ENCODE measurements at places on chromosomes 3 and 15.

- no peak for DNase-seq
Measured at GRCh38 chr3:42876940-42877720, 1.5 kb upstream of the CYP8B1 start.

DNA sequence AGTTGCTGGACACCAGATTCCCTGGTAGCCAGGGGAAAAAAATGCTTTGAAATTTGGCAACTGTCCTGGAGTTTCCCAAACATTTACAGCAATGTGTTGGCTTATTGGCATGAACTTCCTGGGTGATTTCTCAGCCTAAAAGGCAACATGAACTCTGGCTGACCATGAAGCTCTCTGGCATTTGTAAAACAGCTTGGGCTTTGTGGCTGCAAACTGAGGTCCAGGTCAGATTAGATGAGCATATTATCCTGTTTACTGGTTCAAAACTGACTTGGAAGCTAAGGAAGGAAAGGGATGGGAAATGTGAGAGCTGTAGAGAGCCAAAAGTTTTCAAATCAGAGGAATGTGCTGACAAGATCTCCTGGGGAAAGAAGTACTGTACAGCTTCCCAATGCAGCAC is 139.0 kb downstream of the P3H2 start:
- DNase-seq, result no peak

DNA sequence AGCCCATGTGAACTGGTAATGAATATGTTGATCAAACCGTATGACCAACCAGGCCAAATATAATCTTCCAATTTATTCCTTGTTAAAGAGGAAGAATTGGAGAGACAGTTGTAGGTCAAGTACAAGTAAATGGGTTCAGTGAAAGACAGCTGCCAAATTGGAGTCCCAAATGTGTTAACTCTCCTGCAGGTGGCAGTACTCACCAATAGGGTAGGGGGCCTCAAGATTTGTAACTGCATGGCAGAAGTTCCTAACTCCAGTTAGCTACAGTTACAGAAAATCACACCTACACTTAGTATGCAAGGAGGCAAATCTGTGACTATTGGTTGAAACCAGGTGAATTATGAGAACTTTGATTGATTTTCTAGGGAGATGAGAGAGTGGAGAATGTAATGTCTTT is 278.0 kb downstream of the ZBBX start:
- DNase-seq, result no peak

GRCh38 chr3:128498127-128498626 is 5.2 kb upstream of the GATA2 start:
- DNase-seq, result no peak

GRCh38 chr3:4746241-4746958 is 232.8 kb upstream of the BHLHE40 start:
- no peak for DNase-seq

GRCh38 chr3:56988458-56989168 is 71.9 kb upstream of the SPATA12 start:
- peak; percentile 66 for DNase-seq

- no peak for DNase-seq
Measured at GRCh38 chr15:70035719-70036077, 62.0 kb downstream of the TLE3 start.

- DNase-seq, result peak; percentile 89
Measured at GRCh38 chr3:158644345-158644908, at the start of gene GFM1. Gene GFM1 (plus strand): TSS chr3:158644527. CDS start chr3:158644635, 108 bp downstream.

DNA sequence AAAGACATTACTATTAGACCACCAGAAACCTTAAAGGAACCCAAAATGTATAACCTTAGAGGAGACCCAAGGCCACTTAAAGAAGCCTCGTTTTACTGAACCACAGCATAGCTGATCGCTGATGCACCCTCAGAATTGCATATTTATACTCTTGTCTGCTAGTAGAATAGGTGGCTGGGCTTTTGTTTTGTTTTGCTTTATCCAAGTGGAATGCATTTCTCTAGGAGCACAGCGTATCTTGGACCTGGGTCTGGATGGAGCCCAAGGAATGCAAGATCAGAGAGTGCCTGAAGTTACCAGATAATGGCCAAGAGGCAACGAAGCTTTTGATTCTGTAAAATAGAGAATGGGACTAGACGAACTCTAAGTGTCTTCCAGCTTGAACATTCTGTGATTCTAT is 129.2 kb upstream of the COL8A1 start:
- no peak for DNase-seq

- no peak for DNase-seq
Measured at GRCh38 chr3:161070252-161070930, 34.8 kb downstream of the B3GALNT1 start.

- DNase-seq, result no peak
Measured at GRCh38 chr15:77347197-77347596, 72.7 kb downstream of the PEAK1 start.

DNA sequence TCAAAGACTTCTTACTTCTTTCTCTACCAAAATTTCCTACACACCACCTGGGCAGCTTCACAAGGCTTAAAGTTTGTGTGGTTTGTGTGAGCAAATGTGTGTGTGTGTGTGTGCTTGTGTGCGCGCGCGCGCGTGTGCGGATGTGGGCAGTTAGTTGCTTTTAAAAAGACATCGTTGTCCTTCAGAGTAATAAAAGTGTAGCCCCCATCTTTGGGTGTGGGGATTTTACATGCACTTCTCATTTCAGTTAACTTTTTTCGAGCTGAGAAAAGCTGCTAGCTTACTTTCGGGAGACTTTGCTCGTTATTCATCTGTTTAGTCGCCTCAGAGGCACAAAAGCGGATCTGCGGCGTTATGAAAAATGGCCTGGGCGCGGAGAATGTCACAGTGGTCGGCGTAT is 36.0 kb downstream of the ZIC4 start:
- DNase-seq, result no peak

DNA sequence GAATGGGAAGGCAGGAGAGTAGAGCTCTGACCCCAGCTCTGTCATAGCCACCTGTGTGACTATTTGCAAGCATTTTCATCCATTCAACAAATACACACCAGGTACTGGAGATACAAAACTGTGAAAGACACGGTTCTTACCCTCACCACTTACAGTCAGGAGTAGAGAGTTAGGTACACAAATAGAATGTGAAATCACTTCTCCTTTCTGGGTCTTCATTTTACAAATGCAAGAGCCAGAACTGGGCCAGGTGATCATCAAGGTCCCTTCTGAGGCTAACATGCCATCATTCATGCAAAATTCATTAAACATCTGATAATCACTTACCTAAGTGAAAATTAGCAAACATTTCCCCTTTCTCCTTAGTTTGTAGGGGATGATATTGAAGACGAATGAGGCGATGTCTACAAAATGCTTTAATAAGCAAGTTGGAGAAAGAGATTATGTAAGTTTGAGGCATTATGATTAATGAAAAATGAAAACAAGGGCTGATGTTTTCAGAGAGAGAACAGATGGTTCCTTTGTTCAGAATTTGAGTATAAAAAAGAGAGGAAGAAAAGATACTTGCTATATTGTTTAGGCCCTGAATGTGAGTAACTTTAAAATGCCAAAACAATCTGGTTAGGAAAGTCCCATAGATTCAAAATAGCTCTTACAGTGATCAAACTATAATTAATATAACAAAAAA is 88.6 kb downstream of the LPP start:
- no peak for DNase-seq
